ENCODE measurements at places on chromosomes 3 and 15.

GRCh38 chr3:100591411-100591810 is 18.0 kb upstream of the ADGRG7 start:
- no peak for DNase-seq

- no peak for DNase-seq
These were observed 4.9 kb downstream of the MUC4 start for GRCh38 chr3:195806916-195807231.

DNA sequence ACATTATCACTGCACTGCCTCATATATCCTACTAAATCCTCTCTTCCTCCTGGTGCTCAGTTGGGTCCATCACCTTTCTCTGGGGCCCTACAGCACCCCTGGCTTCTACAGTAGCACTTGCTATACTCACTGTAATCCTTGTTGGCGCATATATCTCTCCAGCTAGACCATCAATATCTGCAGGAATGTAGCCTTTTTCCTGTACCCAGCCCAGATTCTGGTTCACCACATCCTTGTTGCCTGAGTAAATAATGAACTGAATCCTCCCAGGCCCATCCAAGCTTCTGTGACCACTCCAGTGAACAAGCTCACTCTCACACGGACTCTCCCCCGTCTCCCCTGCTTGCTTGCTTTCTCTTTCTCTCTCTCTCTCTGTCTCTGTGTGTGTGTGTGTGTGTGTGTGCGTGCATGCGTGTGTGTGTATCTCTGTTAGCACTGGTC is 62.5 kb upstream of the LIPC start:
- DNase-seq: no peak

GRCh38 chr15:101454365-101454764 is 35.1 kb downstream of the PCSK6 start:
- no peak for DNase-seq

GRCh38 chr3:101878589-101878988 is 29.3 kb downstream of the NFKBIZ start:
- DNase-seq: no peak

- DNase-seq: peak; percentile 41
These were observed 58.1 kb upstream of the MEF2A start for GRCh38 chr15:99507504-99508310.

DNA sequence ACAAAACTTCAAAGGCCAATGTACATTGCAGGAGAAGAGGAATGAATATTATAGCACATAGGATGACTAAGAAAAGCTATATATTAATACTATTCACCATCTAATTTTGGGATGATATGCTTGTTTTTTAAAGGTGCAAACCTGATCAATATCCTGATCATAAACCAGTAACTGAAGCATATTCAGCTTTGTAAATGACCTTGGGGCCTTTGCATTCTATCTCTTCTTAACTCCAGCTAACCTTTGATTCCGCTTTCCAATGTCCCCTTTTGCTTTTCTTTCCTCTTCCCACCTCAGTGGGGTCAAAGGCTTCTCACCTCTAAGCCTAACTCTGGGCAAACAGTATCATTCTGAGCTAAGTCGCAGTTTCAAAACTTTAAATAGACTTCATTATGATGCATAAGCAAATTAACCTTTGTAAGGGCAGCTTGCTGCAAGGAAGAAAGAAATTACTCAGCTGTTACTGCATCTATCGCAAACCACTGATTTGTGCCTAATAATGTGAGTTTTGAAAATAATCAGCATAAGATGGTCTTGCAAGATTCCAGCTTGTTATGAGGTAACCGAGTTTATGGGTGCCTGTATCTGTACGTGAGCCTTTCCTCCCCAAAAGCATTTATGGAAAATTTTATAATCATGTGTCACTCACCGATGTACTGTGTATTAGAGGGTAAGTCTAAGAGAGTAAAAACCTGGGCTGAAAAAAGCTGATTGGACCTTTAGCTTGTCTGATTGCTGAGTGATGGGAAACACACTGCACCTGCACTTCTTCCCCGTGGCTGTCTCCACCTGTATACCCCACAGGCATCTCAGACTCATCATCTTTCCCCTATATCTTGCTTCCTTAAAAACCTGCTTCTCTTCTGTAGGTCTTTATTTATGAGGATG is 116.8 kb downstream of the TPRG1 start:
- DNase-seq: no peak

- DNase-seq: no peak
These were observed 85.3 kb upstream of the SLC6A6 start for GRCh38 chr3:14317057-14317553.

DNA sequence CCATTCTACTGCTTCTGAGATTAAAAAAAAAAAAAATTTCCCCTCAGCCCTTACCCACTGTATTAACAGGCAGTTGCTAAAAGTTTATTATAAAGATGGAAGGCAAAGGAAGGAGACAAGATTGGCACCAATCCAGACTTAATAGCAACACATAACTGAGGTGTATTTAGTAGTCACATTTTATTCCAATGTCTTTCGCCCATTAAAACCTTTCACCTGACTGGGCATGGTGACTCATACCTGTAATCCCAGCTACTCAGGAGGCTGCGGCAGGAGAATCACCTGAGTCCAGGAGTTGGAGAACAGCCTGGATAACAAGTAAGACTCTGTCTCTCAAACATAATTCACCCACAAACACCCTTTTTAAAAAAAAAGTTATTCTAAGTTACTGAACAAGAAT is 4.4 kb downstream of the ACAP2 start:
- no peak for DNase-seq

DNA sequence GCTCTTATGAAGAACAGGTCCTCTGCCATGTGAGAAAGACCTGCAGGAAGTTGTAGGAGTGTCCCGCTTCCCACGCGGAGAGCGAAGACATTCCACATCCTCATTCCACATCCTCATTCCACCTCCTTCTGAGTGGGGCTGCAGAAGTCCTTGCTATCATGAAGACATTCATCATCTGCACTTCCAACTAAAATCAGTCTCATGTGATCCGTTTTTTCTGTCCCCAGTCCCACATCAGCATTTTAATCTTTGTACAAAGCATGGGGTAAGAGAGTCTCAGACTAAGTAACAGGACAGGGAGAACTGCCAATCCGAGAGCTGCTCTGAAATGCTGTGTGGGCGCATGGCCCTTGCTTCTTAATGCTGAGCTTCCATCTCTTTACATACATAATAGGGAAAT is 227.2 kb downstream of the RSRC1 start:
- no peak for DNase-seq

GRCh38 chr15:73227433-73228056 is 141.2 kb downstream of the HCN4 start:
- DNase-seq: no peak

- no peak for DNase-seq
These were observed 450.2 kb upstream of the WNT5A start for GRCh38 chr3:55937301-55937700.

- DNase-seq: no peak
These were observed 59.4 kb upstream of the PRR23C start for GRCh38 chr3:139104062-139104461.

DNA sequence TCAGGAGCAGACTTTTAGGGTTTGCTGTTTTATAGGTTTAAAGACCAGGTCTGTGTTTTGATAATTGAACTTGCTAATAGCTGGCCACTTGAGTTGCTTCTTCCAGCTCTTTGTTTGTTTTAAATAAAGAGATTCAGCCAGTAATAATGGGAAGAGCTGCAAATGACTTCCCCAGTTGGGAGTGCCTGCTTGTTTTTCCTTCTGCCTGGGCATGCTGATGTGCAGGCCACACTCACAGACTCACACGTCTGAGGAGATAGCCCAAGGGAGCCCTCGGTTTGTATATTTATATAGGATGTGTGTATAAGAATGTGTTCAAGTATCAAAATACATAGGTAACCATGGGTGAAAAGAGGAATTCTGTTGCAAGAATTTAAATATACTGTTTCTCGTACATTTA is 78.2 kb upstream of the BOC start:
- no peak for DNase-seq

- no peak for DNase-seq
These were observed 27.7 kb downstream of the NR2F2 start for GRCh38 chr15:96358001-96358801.

- no peak for DNase-seq
These were observed 1.3 kb downstream of the AQP9 start for GRCh38 chr15:58139276-58139988.

DNA sequence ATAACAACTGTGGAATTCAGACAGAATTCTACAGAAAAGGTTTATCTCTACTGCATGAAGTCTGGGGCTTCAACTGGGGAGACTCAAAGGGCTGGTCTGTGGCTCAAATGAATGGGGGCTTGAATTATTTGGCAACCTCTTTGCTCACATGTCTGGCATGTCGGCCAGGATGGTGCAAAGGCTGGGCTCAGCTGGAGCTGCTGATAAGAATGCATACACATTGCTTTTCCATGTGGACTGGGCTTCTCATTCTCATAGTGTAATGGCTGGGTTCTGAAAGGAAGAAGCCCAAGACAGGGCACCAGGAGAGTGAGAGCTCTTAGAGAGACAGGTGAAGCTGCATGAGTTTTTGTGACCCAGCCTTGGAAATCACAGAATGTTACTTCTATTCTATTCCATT is 194.3 kb upstream of the SGO1 start:
- DNase-seq: no peak

- no peak for DNase-seq
These were observed 106.7 kb upstream of the TNIK start for GRCh38 chr3:171566803-171567422.

GRCh38 chr3:143753006-143753405 is 95.3 kb downstream of the SLC9A9 start:
- no peak for DNase-seq

DNA sequence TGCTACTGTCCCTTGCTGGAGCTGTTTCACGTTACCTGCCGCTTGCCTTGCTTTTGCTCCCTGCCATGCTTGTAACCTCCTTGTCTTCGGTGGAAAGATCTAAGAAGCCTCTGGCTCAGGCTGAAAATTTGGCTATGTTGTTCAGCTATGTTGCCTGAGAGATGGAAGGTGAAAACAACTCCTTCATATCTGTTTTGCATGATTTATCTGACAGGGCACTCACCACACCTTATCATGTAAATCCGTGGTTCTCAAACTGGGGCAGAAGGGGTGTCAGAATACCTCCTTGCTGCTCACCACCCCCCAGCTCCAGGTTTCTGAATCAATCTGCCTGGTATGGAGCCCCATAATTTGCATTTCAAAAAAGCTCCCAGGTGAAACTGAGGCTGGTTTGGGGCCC is 6.5 kb upstream of the CORO2B start:
- DNase-seq: no peak

GRCh38 chr15:47588958-47589357 is 128.3 kb upstream of the SEMA6D start:
- DNase-seq: no peak

GRCh38 chr3:77321646-77322045 is 281.7 kb downstream of the ROBO2 start:
- DNase-seq: no peak

DNA sequence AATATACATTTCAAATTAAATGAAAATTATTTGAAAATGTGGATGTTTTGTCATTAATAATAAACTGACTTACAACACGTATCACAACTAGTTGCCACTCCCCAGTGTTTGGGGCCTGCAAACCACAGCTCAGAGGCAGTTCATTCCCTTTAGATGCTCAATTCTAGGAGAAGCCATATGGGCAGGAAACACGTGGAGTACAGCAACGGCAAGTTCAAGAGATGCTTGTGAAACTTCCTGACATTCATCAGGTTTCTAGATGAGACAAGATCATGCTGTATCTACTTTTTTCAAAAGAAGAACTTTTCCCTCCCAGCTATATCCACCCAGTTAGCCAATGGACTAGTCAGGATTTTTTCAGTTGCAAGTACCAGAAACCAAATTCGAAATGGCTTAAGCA is 17.6 kb upstream of the PLA2G4D start:
- no peak for DNase-seq

GRCh38 chr15:74662064-74662860 is 33.6 kb downstream of the EDC3 start:
- DNase-seq: no peak

- DNase-seq: no peak
These were observed 292.9 kb upstream of the RORA start for GRCh38 chr15:61521953-61522352.

- DNase-seq: no peak
These were observed 86.4 kb downstream of the NSMCE3 start for GRCh38 chr15:29183071-29183831.

DNA sequence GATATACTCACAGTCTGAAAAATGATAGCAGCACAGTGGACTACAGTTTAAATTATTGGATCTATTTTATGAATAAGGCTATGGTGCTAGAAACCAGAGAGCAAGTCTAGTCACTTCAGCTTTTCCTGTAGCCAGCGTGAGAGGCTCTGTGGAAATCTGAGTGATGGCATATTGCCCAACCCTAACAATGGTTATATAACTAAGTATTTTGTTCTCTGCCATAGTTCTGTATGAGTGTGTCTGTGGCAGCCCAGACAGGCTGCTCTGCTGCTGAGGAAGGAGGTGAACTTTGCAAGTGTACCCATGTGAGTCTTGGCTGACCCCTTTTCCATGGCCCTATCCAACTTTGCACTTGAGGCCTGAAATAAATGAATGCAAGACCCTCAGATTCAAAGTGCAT is 105.7 kb downstream of the LRTM1 start:
- DNase-seq: no peak

- no peak for DNase-seq
These were observed 8.3 kb downstream of the IQSEC1 start for GRCh38 chr3:13064964-13065363.

GRCh38 chr15:93837450-93837849 is 393.9 kb upstream of the MCTP2 start:
- no peak for DNase-seq

DNA sequence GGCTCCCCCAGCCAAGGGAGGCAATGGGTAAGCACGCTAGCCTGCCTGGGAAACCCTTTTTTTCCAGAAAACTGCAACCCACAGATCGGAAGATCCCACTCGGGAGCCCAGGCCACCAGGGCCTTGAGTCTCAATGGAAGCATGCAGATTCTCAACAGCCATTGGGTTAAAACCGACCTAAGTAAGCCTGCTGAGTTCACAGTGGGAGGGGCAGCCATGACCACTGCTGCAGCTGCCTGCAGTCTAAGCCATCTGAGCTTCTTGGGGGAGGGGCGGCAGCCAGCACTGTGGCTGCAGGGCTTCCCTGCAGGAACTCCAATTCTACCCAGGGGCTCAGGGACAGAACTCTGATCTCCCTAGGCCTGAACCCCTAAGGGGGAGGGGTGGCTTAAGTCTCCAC is 82.0 kb downstream of the DPPA2 start:
- no peak for DNase-seq

- DNase-seq: no peak
These were observed 160.0 kb downstream of the FRMD5 start for GRCh38 chr15:44034933-44035624.

DNA sequence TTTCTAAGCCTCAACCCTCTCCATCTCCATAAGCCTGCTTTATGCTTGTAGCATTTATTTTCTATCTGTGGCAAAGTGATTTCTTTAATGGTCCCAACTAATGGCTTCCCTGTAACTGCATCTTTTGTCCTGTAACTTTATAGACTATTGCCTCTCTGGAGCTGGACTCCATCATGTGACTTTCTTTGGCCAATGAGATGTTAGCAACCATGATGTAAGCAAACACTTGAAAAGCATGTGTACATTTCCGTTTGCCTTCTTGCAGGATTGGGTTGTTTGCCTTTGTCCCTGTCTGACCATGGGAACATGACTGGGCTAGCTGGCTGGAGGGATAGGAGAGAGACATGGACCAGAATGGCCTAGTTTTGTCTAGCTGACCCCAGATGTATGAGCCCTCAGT is 106.0 kb upstream of the LRIG1 start:
- no peak for DNase-seq

GRCh38 chr3:69893274-69893673 is 106.3 kb upstream of the SAMMSON start:
- no peak for DNase-seq

- DNase-seq: no peak
These were observed 11.9 kb downstream of the ARID3B start for GRCh38 chr15:74552773-74553441.

GRCh38 chr3:55332176-55332575 is 154.9 kb downstream of the WNT5A start:
- DNase-seq: no peak

Data from tibial artery (tissue), 4 donors.